ENCODE measurements at places on chromosomes 2 and 18.

GRCh38 chr2:220104871-220105351 lies 477.5 kb downstream of the SLC4A3 start:
- no peak for DNase-seq

- DNase-seq: no peak
These were observed 4.8 kb upstream of the PDIA6 start for GRCh38 chr2:10817413-10817812.

DNA sequence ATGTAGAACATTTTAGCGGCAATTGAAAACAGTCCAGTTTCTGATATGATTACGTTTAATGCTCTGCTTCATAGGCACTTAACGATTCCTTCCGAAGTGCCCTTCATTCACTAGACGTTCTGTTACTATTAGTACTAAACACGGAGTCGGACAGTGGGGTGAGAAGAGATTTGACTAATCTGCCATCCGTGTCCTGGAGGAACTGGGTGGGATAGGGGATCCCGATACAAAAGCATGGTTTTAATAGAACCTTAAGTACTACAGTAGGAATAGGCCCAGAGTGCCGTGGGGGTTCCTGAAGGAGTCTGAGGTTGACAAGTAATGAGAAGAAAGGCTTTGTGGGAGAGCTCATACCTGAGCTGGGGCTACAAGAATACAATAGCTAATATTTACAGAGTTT lies 631 bp downstream of the MORN2 start:
- no peak for DNase-seq

GRCh38 chr2:217494557-217494956 lies 508.2 kb downstream of the TNS1 start:
- no peak for DNase-seq

GRCh38 chr2:197140045-197140444 lies 170.5 kb downstream of the ANKRD44 start:
- no peak for DNase-seq

GRCh38 chr18:50665519-50665918 lies 105.6 kb downstream of the MAPK4 start:
- no peak for DNase-seq

GRCh38 chr18:44807766-44808165 lies 127.1 kb downstream of the SETBP1 start:
- DNase-seq: no peak

- DNase-seq: no peak
These were observed 178.6 kb downstream of the ZBTB7C start for GRCh38 chr18:48230467-48231113.

GRCh38 chr2:65070172-65070830 lies 14.1 kb downstream of the CEP68 start:
- DNase-seq: no peak

DNA sequence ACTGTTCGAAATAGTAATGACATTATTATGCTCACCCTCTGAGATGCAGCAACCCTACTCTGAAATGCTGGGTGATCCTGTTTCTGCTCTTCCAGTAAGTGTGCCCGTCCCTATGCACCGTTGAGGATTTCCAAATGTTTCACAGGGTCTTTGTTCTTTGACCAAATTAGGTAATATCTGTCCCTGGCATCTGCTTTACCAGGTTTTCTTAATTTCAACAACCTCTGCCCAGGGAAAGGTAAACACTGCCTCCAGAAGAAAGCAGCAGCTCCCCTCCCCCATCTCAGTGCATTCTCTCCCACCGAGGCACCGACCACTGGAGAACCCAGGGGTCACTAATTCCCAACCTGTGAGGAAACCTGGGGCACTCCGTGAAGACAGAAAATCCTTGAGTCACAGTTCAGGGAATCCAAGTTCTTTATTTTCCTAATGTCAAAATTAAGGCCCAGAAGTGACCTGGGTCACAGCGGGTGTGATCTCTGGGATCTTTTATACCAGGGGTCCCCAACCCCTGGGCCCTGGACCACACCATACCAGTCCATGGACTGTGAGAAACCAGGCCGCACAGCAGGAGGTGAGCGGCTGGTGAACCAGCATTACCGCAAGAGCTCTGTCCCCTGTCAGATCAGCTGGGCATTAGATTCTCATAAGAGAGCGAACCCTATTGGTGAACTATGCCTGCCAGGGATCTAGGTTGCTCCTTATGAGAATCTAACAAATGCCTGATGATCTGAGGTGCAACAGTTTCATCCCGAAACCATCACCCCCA lies 1.2 kb upstream of the GRB14 start:
- DNase-seq: no peak

GRCh38 chr2:188810586-188810985 lies 163.6 kb upstream of the COL3A1 start:
- no peak for DNase-seq

GRCh38 chr18:77140439-77141109 lies 8.0 kb upstream of the MBP start:
- no peak for DNase-seq

DNA sequence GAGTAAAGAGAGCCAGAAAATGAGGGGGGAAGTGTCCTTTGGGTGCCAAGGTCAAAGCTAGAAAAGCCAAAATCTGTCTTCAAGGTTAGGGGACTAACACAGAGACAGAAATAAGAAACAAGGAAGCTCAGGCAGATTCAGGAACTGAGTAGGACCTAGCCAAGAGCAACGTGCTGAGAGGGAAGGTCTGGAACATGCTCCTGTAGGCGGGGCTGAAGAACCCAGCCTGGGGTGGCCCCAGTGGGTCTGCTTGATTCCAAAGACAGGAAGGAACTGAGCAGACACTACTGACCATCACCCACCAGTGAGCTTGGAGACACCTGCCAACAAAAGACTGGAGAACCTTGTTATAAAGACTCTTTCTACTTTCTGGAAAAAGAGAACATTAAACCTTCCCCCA lies 105.1 kb downstream of the SP3 start:
- DNase-seq: no peak

DNA sequence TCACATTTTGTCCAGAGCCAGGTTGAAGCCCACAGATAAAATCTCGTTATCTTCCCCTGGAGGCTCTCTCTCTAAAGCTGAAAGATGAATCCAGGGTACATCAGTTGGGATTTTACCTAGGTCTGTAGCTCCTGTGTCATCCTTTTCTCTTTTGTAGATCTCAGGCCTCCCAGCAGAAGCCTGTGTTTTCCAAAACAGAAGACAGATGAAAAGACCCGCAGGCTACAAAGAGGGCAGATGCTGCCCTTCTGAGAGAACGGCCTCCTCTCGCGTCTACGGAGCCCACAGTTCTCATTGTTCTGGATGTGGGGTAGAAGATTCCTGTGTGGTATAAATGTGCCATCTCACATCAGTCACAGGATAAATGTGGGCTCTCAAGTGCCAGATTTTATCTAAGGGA lies 139.5 kb downstream of the SUCLG1 start:
- no peak for DNase-seq

DNA sequence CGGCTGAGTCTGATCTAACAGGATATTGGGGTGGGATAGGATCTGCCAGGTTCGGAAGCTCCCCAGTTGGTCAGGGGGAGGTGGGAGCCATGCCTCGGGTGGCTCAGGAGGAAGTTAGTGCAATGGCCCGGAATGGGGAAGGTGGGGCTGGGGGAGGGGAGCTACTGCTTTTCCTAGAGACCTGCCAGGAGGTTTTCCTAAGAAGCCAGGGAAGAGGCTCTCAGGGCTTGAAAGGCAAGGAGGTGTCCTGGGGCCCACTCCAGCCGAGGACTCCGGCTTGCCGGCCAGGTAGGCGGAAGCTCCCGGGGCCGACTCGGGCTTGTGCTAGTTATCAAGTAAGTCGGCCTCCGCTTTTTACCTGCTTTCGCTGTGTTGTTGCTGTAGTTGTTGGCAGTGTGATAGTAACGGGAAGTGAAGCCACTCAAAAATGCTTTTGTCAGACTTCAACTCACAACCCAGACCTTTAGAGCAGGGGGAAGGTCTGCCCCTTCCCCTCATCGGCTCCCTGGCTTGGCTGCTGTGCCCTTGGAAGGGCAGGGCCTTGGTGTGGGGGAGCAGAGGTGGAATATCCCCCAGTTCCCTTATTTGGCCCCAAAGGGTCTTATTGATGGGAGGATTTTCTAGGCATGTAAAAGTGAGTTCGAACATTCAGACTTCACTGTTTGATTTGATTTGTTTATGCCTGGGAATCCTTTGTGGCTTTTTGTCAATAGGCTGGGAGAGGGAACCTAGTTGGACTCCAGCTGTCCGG lies 5.4 kb downstream of the GDF7 start:
- DNase-seq: no peak

GRCh38 chr2:239114616-239115265 lies 266.9 kb downstream of the TWIST2 start:
- DNase-seq: no peak

- no peak for DNase-seq
These were observed 766.3 kb downstream of the SLC4A3 start for GRCh38 chr2:220393711-220394110.

DNA sequence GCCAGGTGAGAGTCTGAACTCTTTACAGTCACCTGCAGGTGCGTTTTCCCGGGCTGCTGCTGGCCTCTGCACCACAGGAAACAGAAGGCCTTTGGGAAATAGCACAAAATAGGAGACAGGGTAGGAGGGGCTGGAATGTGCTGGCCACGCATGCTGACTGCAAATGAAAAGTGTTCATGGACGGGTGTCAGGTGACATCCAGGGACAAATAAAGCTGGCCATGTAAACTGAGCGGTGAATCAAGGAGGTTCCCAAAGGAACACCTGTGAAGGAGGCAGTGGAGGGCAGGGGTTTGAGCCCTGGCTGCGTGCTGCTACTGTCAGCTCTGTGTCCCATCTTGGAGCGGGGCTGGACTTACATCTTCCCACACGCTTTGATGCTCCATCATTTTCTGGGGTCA lies 42.4 kb upstream of the GBX2 start:
- no peak for DNase-seq

All from stimulated activated CD8-positive, alpha-beta memory T cell treated with anti-CD3 and anti-CD28 coated beads, Interleukin-4, amount 100 ng/mL, for 1 hour (primary cell).